ENCODE measurements at places on chromosomes 6 and 20.

DNA sequence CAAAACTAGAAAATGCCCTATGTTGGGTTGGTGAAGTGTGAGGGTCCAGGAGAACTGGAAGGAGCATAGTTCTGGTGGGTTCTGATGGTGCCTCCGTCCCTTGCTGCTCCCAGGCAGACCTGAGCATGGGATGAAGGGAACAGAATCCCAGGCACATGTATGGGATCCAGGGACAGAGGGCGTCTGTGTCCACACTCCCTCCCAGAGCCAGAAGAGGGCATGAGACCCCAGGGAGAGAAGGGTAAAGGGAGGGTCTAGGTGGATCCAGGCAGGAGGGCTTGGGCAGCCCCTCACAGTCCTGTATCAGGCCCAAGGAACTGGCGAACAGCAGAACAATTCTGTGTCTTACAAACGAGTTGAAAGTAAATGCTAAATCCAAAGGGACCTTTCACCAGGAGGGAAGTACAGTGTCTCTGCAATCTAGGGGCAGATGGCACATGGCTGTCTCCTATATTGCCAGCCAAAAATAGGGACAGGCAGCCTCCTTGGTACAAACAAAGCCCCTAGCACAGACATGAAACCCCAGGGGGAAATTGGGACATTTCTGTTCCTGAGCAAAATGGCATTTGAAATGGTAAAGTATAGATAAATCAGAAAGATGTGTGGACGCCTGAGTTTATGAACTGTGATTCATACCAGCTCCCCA, 2.5 kb upstream of the BPIFA1 start:
- H3K4me3 ChIP-seq = no peak overlapping the region
- no peak for DNase-seq
- peaks cover 26% of the 10 kb centered on the region for H3K27me3 ChIP-seq

GRCh38 chr6:21997119-21998037, 299.5 kb downstream of the PRL start:
- DNase-seq = no peak
- H3K36me3 ChIP-seq = no peaks in the 10 kb centered on the region
- H3K27ac ChIP-seq = no peak overlapping the region
- no peaks in the 10 kb centered on the region for H3K27me3 ChIP-seq
- no peak overlapping the region for H3K4me3 ChIP-seq

GRCh38 chr6:33104887-33105286, 29.1 kb downstream of the HLA-DPB1 start:
- DNase-seq = no peak
- no peak overlapping the region for H3K4me3 ChIP-seq
- H3K4me1 ChIP-seq = no peaks in the 10 kb centered on the region
- H3K36me3 ChIP-seq = no peaks in the 10 kb centered on the region
- peaks cover 4% of the 10 kb centered on the region for H3K27me3 ChIP-seq

DNA sequence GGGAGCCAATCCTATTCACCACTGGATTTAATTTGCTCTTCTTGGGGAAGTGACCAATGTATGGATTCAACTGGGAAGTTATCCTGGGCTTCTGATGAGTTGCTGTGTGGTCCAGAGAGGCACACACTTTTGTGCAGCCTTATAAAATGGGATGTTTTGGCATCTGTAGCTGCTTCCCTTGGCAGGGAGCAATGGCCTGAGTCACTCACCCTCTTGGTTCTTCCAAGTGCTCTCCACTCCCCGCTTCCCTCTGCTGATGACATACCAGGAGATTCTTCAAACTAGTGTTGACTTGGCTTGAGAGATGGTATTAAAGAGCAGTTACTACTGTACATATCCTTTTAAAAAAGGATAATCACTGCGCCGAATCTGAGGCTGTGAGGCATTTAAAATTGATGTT, 105.8 kb downstream of the JARID2 start:
- no peaks in the 10 kb centered on the region for H3K36me3 ChIP-seq
- H3K4me1 ChIP-seq = no peaks in the 10 kb centered on the region
- H3K4me3 ChIP-seq = no peak overlapping the region
- H3K27me3 ChIP-seq = no peaks in the 10 kb centered on the region
- H3K27ac ChIP-seq = no peak overlapping the region

DNA sequence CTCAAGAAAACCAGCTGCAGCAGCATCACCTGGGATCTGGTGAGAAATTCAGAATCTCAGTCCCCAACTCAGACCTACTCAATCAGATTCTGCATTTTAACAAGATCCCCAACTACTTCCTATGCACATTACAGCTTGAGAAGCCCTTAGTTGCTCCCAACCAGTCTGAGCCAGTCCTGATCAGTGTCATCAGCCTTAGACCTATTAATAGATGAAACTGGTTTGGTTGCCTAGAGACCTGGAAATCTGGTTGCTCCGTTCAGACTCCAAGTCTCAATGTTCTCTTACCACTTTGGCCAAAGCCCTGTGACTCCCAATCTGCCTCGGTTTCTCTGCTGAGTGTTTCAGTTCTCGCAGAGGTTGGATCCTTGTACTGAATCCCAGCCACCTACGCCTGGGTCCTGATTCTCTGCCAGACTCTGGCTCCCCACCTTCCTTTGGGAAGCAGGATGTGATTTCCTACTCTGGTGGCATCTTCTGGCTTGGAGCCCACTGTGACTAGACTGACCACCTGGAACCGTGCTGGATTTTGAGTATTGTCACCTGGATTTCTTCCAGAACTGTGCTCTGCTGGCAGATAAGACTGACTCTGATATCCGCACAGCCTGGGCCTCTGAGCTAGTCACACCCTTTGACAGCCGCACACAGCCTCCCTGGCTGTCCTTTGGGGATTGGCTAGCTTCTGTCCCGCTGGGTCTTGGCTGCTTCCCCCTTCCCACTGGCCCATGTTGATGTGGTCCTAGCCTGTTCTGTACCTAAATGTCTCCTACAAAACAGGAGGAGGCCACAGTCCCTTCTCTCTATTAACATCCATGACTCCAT, 20.3 kb upstream of the ATXN1 start:
- no peak for DNase-seq
- no peaks in the 10 kb centered on the region for H3K36me3 ChIP-seq
- no peaks in the 10 kb centered on the region for H3K4me1 ChIP-seq
- no peak overlapping the region for H3K4me3 ChIP-seq
- H3K27me3 ChIP-seq = no peaks in the 10 kb centered on the region

GRCh38 chr20:10060226-10060625, 25.4 kb downstream of the ANKEF1 start:
- H3K36me3 ChIP-seq = no peaks in the 10 kb centered on the region
- no peak overlapping the region for H3K27ac ChIP-seq
- DNase-seq = peak; percentile 27
- H3K4me3 ChIP-seq = no peak overlapping the region
